ENCODE measurements at places on chromosomes 4 and X.

- no peak for DNase-seq
Measured at GRCh38 chrX:7163146-7163677, 15.3 kb upstream of the PUDP start.

DNA sequence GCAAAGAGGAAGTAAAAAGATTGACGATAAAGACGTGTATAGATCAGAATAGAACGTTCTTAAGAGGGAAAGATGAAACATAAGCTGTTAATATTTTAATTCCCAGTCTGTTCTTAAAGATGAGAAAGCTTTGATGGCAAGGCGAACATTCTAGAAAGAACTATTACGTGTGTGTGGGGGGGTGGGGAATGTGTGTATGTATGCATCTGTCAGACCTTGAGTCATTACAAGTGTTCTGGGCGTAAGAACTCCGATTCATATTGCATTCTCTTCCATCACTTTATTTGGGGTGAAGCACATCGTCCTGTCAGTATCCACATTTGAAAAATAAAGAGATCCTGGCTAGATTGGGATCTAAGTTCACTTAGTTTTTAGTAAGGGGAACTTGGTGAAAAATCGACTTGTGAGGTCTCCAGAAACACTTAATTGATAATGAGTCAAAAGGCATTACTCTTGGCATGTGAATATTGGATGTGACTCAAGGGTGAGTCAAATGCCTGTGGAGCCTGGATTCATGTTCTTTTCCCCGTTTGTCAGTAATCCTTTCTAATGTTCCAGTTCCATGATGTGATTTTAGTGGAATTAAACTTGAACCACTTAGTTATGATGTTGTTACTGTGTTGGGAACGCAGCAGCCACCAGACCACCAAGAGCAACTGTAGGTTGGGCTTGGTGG lies 3.1 kb downstream of the SMS start:
- DNase-seq, result no peak

- DNase-seq, result no peak
Measured at GRCh38 chrX:77174680-77175519, 272.3 kb upstream of the FGF16 start.

DNA sequence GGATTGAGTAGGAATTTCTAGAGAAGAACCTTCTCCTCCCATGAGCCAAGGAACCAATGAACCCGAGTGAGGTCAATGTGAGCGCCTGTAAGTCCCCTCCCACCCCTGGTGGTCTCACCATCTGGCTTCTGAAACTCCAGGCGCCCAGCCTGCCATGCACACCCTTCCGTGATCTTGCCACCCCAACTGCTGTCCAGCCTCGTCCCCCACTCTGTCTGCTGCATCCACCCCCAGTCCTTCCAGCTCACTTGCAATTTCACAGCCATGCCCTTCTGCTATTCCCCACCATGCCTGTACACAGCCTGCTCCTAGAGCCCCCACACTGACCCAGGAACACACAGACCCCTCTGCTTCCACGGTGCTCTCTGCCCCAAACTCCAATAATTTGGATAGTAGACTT lies 323.7 kb downstream of the STK32B start:
- DNase-seq, result no peak

DNA sequence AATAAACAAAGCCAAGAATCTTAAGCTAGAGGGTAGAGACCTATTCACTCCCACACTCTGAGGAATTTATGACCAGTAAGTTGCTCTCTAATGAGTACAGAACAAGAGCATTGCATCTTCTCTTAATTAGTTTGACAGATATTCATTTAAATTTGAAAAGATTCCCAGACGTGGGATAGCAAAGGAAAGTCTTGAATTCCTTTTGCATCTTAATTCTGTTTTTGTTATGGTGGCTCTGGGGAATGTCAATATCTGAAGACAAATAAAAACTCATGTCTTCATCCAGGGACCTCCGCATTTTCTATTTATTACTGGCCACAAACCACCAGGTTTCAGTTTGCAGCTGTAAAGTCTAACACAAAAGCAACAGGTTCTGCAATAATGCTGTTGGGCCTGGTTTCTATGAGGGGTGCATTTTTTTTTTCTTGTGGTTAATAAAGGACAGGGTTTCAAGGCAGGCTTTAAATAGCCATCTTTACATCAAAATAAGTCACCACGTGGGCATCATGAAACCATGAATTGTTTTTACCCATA lies 172.3 kb downstream of the SHROOM3 start:
- no peak for DNase-seq

DNA sequence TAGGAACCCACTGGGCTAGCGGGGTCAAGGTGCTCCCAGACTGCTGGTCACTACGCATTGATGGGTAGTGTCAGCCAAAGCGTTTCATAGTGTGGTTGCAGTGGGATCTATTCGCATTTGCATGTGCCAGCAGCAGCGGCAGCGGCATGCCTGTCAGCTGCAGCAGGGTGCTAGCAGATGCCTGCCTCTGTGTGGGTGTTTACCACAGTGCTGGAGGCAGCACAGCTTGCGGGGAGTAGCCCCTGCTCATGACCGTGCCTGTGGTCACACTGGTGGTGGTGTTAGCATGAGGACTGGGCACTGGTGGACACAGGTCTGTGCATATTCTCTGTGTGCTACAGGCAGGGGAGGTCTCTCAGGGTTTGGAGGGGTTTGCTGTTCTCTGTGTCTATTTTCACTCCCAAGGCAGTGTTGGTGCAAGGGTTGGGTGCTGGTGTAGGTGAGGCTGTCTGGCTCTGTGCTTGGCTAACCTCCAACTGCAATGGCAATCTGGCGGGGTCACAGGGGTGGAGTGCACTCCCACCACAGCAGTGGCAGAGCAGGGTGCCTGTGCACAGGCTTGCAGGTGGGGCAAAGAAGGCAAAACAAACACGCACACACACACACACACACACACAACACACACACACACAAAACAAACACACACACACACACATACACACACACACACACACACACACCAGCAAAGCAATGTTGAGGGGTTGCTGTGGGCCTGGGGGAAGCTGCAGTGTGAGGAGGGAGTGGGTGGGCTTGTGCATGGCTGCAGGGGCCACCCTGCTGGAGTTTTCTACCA lies 184.4 kb downstream of the GLUD2 start:
- no peak for DNase-seq
